ENCODE measurements at places on chromosomes 13 and 19. TPM values are rescaled to one million over a fixed set of nuclear protein-coding genes. Genes with fewer than 3 reads are reported as not detected.

The CEACAM20 gene
- polyA plus RNA-seq: not detected

The NLRP4 gene
- polyA plus RNA-seq: not detected

DNA sequence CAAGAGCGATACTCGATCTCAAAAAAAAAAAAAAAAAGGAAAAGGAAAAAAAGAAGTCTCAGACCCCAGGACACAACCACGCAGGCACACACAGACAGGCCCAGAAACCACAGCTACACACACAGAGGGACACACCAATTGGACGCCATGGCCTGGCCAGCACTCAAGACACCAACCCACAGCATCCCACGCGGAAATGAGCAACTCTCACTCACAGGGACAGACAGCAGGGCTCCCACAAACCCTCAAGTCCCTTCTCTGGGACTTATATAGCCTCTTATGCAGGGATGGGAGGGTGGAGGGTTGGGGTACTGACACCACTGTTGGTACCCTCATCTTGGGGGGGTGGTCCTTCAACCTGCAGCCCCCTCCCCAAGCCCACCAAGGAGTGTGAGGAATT lies 5.9 kb downstream of the NOTCH3 start:
- no peak for DNase-seq

- DNase-seq: peak; percentile 42
These were observed 175.0 kb downstream of the RFC3 start for GRCh38 chr13:33992881-33993336.

- peak; percentile 85 for DNase-seq
These were observed 113.3 kb upstream of the KL start for GRCh38 chr13:32902874-32903273.

- DNase-seq: peak; percentile 72
These were observed 144.5 kb upstream of the ZNF536 start for GRCh38 chr19:30227661-30228112.

The SOX21 gene
- polyA plus RNA-seq: 0.27 TPM

The MTUS2 gene
- 24.3 TPM for polyA plus RNA-seq

DNA sequence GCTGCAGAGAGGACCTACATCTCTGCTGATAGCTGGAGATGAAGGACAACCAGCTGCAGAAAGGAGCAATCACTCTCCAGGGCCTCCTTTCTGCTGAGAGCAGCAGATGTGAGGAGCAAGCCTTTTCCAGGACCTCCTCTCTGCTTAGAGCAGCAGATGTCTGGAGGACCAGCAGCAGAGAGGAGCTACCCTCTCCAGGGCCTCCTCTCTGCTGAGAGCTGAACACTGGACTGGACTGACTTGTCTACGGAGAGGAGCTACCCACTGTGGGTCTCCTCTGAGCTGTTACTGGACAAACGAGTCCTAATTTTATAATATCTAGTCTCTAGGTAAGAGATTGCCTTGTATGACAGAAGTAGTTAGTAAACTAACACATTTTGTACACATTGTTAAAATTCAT lies 40.8 kb upstream of the FLT1 start:
- no peak for DNase-seq

The ZNF701 gene
- polyA plus RNA-seq: 11.2 TPM

- no peak for DNase-seq
These were observed 32.2 kb downstream of the VASP start for GRCh38 chr19:45539459-45539858.

The C13orf46 gene
- 0.39 TPM for polyA plus RNA-seq

- peak; percentile 88 for DNase-seq
These were observed 1.1 kb downstream of the HSPB6 start for GRCh38 chr19:35755550-35756376.

DNA sequence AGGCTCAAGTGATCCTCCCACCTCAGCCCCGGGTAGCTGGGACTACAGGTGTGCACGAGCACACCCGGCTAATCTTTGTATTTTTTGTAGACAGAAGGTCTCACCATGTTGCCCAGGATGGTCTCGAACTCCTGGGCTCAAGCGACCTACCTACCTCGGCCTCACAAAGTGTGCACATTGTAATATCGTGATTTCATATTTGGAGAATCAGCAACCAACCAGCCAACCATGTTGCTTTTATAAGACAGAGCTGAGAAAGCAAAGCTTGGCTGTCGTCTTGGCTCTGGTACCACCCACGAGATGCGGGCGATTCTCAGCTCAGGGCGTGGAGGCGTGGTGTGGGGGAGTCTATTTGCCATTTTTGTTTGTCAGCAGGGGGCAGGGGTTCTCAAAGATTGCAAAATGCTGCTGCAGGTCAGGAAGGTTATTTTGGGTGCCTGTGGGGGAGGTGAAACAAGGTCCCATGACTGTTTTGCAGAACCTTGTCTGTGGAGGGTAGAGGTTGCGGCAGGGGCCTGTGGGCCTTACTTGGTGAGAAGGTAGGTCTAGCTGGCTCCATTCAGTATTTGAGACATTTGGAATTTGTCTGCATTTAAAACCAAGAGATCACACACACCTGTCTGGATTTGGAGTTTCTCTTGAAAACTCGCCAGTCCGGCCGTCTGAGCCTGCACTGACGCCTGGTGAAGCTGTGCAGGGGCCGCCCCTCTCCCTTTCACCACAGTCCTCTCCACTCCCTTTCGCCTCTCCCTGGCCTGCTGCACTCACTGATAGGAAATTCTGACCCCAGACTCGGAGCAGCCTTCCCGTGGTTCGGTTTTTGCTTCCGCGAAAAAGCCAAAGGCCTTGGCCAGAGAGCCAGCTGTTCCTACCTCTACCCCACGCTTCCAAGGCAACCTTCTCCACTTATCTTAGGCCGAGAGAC lies 15.4 kb downstream of the TNFAIP8L1 start:
- no peak for DNase-seq

GRCh38 chr13:93951108-93951507 lies 528.4 kb downstream of the DCT start:
- no peak for DNase-seq

The SLAIN1 gene
- polyA plus RNA-seq: 5.4 TPM

DNA sequence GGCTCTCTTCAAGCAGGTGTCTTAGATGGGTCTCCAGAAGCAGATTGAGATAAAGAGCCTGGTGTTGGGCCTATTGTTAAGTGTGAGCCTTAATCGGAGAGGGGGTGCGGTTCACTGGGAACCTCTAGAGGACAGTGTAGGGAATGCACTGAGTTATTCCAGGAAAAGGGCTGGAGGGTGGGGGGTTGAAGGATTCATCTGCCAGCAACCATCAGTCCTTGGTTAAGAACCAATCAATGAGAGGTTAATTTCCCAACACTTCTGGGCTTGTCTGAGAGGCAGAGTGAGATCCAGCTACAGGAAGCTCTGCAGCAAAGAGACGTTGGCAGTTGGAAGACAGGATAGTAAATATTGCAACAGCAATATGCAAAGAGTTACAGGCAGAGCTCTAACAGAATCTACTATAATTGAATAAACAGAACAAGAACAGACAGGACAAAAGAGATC lies 28.7 kb downstream of the CYP4F2 start:
- peak; percentile 8 for DNase-seq

The RFPL4AL1 gene
- polyA plus RNA-seq: not detected
